ENCODE measurements at places on chromosomes 1 and 21.

GRCh38 chr1:3000671-3001470 lies 20.4 kb upstream of the ACTRT2 start:
- no peak for DNase-seq

DNA sequence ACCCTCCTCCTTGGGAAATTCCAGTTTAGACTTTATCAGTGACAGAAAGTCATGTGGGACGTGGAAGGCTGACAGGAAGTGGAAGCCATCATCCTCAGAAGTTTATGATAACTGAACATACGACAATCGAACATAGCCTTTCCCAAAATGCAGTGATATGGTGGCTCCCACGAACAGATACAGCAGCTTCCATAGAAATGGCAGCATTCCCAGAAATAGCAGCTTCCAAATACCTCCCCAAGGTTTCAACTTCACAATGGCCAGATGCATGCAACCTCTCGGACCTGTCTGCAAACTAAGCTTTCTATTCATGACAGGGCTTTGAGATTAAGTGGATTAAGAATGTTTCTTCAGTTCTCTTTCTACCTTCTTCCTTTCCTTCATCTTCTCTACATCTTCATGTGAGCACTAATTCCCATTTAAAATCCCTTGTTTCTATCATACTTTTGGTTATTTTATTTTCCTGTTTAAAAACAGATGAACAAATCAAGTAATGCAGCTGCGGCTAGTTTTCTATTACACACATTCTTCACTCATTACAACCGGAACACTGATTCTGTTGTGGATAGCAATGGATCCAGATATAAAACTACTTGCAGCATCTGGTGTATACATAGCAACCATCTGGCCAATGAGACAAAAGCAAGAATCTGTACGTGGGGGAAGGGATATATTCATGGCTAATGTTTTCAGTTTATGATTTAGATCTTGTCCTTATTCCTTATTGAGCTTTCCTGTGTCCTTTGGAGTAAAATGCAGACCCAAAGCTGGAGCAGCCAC lies 304.8 kb downstream of the BRINP3 start:
- DNase-seq: no peak

GRCh38 chr1:58573705-58574591 lies 3.1 kb downstream of the TACSTD2 start:
- peak; percentile 13 for DNase-seq

GRCh38 chr1:33078030-33078591 lies 2.8 kb upstream of the AZIN2 start:
- DNase-seq: no peak

DNA sequence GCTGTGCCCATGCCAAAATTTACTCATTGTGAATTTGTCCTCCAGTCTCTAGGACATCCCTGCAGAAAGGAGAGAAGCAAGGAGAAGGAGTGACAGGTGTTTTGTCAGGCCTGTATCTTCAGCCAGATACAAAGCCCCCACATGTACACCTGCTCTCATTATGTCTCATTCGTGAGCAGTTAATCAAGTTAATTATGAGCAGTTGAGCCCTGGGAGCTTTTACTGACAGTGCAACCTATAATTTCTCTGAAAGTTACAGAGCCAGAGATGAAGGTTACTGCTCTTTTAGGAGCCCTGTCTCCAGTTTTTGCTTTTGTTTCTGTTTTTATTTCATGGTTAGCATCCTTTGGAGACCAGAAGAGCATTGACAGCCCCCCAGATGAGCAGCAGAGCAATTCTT lies 5.0 kb upstream of the ILDR2 start:
- no peak for DNase-seq

DNA sequence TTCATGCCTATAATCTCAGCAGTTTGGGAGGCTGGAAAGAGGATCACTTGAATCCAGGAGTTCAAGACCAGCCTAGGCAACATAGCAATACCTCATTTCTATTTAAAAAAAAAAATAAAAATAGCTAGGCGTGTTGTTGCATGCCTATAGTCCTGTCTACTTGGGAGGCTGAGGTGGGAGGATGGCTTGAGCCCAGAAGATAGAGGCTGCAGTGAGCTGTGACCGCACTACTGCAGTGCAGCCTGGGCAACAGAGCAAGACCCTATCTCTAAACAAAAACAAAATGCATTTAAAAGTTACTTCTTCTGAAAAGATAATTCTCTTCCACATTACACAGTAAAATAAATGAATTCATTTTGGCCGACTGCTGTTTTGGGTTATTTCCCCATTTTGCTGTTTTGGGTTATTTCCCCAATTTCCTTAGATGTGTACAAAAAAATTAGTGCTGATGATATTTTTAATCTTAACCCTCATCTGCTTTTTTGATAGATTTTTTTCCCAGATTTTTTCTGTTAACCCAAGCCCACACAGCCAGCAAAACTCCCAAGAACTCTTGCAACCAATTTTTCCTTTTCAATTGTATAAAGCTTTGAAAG lies 23.0 kb upstream of the SAMSN1 start:
- DNase-seq: no peak

- no peak for DNase-seq
Observed at GRCh38 chr1:82788660-82789059, 987.9 kb downstream of the ADGRL2 start.

DNA sequence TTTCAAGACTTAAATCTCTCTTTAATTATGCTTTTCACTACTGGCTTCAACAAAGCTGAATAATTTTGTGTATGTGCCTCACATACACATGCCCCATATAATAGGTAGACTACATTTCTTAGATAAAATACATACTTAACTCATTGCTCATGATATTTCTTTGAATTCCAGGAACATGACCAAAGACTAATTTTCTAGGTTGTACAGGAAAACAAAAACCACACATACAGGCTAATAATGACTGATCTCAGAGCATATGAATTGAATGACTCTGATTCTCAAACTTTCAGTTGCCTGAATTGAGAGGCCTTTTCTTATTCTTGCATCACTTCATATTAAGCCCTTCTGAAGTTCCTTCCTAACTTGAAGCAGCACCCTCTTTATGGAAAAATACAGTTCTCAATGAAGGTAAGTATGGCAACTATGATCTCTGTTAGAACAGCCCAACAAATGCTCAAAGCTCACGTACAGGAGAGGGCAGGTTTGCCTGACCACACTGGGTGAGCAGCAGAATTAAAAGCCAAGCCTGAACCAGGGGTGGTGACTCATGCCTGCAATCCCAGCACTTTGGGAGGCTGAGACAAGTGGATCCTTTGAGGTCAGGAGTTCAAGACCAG lies 22.6 kb upstream of the UAP1 start:
- DNase-seq: no peak

- DNase-seq: no peak
Observed at GRCh38 chr21:45098867-45099266, 24.5 kb downstream of the ADARB1 start.

DNA sequence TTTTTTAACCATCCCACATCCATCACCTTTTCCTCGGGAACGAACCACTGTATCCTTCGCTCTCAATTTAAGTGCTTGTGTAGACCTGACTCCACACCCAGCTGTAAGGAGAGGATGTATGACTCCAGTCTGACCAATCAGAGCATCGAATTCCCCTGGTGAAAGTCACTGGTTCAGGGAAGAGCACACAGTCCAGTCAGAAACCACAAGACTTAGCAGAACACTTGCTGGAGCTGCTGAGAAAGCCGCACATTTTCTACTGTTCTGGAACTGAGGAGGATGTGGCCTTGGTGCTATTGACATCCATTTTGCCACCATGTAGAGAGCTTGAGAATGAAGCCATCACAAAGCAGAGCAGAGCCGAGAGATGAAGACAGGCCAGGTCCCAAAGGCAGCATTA lies 59.9 kb upstream of the CNN3 start:
- no peak for DNase-seq

GRCh38 chr1:40665335-40666171 lies at the start of gene RIMS3:
TSS of gene RIMS3 (minus strand) at chr1:40665682. CDS start at chr1:40641925, 23,757 bp downstream.
- peak; percentile 83 for DNase-seq

GRCh38 chr1:2908081-2908480 lies 106.6 kb upstream of the TTC34 start:
- no peak for DNase-seq

GRCh38 chr1:218459450-218459849 lies 114.3 kb downstream of the TGFB2 start:
- DNase-seq: no peak

- no peak for DNase-seq
Observed at GRCh38 chr1:243708210-243708609, 141.8 kb downstream of the AKT3 start.

- no peak for DNase-seq
Observed at GRCh38 chr1:55445416-55445815, 230.3 kb upstream of the USP24 start.

GRCh38 chr1:159030877-159031447 lies 21.3 kb downstream of the IFI16 start:
- DNase-seq: no peak

GRCh38 chr1:25088946-25089345 lies 143.4 kb downstream of the SYF2 start:
- no peak for DNase-seq

DNA sequence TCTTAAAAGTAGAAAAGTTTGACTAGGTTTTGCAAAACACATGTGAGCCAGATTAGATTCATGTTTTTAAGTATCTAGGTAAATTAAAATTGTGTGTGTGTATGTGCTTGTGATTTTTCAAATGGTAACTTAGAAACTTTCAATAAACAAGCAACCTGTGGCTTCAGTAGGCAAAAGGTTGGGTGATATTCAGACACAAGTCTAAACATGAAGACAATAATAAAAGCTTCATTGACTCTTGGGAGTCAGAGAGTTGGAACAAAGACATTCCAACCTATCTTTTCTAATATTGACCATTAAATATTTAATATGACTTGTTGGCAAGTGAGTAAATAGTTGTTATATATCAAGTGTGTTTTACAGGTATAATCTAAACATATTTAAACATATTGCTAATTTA lies 1049.6 kb upstream of the ADGRL4 start:
- DNase-seq: no peak

DNA sequence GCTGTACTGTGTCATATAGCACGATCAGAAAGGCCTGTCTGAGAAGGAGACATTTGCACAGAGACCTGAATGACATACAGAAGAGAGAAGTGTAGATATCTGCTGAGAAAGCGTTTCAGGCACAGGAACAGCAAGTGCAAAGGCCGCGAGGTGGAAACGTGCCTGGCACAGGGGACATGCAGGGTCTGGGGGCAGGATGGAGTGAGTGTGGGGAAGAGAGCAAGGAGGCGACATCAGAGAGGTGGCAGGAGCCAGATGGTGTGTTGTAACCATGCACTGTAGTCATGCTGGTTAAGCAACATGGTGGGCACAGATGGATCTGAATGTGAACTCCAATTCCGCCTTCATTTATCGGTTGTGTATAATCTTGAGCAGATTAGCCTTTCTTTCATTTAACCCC lies 13.0 kb downstream of the KRTCAP2 start:
- no peak for DNase-seq

- no peak for DNase-seq
Observed at GRCh38 chr1:231694465-231695077, 68.0 kb downstream of the DISC1 start.

GRCh38 chr1:67085326-67085725 lies 31.4 kb upstream of the SLC35D1 start:
- DNase-seq: no peak

DNA sequence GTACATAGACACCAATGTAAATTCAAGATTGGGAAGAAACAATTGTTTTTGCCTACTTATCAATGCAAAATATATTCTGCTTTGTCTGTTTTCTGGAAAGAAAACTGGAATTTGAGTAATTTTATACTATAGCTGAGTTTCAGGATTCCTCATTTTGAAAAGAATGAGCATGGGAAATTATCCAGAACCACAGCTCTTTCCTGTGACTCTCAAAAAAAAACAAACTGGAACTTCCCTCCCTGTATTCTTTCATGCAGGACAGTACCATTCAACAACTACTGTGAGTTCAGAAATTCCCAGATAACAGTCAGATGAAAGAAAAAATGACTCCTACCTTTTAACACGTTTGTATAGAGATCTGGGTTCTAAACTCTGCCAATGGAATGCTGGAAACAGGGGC lies 372.4 kb downstream of the TGFB2 start:
- DNase-seq: no peak

DNA sequence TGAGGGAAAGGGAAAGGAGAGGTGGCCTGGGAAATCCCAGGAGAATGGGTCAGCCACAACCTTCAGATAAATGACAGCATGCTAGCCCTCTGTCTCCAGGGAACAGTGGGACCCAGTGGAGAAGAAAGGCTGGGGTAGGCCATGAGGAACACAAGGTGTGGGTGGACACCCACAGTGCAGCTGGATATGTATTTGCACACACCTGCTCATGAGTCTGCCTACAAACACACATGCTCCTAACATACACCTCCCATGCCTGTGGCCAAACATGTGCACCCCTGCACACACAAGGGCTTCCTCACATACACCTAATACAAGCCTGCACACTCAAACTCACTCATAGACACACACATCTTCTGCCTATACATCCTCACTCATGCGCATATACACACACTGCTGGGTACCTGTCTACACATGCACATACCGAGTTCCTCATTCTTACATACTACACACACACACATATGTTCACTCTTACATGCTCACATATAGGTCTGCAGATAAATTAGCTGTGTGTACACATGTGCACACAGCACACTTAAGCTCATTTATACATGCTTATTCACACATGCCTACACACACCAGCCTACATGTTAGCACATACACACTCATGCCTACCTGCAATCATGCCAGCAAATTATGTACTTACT lies 3.6 kb downstream of the C1orf216 start:
- no peak for DNase-seq

GRCh38 chr1:154157520-154158306 lies 2.8 kb upstream of the NUP210L start:
- DNase-seq: peak; percentile 48

DNA sequence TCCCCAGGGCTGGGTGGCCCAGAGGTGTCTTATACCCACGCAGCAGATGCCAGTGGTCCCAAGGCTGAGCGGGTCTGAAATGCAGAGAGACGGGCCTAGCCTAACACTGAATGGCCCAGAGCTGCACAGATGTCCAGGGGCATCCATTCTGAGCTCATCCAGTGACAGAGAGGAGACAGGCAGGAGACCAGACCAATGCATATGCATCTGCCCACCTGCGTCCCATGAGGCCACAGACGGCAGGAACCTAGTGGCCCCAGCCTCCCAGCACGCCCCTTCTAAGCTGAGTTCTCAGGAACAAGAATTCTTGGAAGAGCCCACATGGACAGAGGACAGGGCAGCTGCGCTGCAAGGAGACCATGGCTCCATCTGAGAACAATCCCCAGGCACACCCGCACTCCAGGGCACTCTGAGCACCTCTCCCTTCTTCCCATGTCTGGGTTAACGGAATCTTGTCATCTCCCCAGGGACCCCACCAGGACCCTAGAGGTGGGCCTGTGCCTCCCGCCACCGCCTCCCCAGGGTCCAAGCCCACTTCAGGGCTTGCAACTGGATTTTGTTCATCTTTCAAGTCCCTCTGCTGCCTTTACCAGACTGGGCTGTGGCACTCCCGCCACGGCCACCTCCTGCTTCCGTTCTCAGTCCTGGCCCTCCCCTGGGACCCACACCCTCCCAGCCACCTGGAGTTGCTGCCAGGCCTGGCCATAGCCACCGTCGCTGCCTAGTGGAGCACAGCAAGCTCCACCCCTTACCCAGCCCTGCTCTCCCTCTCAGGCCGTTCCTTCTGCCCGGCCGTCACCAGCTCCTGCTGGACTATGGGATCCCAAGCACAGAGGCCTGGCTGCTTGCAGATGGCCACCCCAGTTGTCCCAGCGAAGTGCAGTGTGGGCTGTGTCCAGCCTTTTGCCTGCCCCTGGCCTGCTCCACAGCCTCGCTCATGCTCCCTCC lies 3.3 kb downstream of the WNT3A start:
- DNase-seq: no peak

GRCh38 chr1:63916485-63917360 lies 142.9 kb downstream of the ROR1 start:
- DNase-seq: no peak

GRCh38 chr1:14479865-14480264 lies 118.6 kb upstream of the KAZN start:
- DNase-seq: no peak
